Effector memory CD4-positive, alpha-beta T cell (primary cell): ENCODE measurements at places on chromosomes 11 and 22.

GRCh38 chr11:61472868-61473267, 35.7 kb upstream of the LRRC10B start:
- DNase-seq, result no peak

GRCh38 chr11:64103277-64103985, 62.5 kb downstream of the MACROD1 start:
- DNase-seq, result no peak

DNA sequence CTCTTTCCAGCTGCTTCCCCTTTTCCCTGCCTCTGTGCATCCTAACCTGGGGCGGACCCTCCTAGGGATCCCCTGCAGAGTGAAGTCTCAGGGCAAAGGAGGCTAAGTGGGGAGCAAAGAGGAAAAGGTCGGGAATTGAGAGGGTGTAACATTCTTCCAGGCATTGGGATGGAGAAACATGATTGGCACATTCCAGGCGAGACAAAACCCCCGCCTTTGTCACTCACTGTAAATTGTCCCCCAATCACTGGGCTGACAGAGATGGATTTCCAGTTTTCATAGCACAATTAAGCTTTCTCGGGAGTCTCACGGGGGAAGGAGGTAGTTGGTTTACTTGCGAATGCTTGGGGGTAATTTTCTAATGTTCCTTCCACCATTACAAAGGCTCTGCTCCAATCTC, 74.9 kb downstream of the MIAT start:
- DNase-seq, result no peak

- no peak for DNase-seq
Measured at GRCh38 chr11:27717801-27718229, 17.6 kb upstream of the BDNF start.

DNA sequence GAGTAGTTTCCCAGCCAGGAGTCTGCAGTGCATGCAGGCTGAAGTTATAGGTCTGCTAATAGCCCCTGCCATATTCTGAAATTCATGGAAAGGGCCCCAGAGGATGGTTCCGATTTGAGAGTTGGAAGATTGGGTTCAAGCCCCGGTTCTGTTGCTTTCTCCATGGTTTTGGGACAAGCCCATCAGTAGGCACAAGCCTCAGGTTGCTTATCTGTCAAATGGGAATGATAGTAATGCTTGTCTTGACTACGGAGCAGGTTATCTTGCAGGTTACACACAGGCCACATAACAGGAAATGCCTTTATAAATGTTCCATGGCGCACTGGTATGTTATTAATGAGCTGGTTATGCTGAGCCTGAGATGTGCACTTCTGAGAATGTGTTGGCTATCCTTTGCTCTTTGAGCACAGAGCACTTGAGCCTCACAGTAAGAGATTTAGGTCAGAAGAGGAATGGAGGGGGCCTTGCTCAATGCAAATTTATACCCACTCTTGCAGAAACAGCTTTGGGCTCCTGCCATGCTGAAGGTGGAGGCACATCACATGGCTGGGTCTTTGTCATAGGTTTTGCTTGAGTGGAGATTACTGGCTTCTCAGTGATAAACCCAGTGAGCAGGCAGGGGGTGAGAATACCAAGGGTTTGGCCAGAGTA, 47.1 kb downstream of the ZNRF3 start:
- no peak for DNase-seq

DNA sequence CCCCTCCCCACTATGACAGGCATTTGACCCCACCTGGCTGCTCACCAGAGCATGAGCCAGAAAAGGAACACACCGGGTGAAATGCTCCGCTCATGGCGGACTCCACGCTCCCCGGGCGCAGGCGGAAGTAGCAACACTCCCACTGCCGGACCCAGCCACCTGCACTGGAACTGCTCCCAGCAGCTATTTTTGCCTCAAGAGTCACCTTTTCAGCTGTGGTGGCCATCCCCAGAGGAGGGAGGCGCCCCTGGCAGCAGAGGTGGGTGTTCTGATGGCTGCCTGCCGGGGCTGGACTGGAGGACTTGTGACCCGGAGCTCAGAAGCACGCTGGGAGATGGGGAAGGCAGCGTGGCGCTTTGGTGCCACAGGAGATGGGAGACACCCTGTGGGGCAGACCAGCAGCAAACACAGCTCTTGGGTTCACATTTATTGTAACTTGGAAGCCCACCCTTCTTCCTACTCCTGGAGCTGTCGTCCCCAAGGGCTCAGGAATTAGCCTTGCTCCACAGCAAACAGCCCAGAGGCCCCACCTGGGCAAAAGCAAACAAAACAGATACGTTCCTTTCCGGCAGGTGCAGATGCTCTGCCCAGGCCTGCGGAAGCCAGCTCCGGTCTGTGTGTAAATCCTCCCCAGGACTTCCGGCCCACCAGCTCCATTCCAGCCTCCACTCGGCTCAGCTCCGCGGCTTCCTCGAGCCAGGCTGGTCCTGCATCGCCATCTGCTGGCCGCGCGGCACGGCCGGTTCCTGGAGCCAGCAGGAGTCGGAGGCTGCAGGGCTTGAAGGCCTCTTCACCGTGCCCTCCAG, 3.7 kb downstream of the RPS19BP1 start:
- peak; percentile 88 for DNase-seq

- DNase-seq, result no peak
Measured at GRCh38 chr11:788009-788640, 1.8 kb downstream of the CEND1 start.

- DNase-seq, result peak; percentile 18
Measured at GRCh38 chr22:49767355-49768062, 60.2 kb downstream of the BRD1 start.

DNA sequence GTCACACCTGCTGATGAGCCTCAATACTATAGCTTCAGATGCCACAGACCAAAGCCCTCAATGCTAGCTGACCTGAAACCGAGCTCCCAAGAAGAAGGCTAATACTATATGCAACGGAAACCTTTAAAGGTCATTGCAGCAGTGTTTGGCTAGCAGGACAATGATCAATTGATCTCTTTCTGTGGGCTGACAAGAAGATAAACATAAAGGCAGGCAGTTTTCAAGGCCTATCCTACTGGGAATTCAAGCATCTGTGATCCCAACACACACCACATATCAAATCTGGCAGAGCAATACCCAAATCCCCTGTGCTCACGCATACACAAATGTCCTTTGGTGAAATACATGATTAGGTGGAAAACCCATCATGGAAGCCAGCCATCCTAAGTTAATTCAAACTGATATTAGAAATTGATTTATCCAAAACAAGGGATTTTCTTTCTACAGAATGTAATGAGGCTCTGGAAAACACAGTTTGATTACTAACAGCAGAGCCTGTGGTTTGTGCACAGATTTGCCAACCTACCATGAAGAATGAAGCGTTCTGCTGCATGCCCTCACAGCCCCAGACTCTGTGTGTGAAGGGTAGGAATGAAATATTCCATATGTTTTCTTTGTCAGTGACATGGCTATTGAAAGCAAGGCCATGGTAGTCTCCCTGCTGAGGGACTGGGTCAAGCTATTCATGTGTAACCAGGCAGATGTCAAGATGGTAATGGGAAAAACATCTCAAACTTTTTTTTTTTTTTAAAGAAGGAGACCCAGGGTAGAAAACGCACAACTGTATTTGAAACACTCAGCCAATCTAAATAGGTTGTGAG, 12.2 kb downstream of the LGR4 start:
- DNase-seq, result no peak

DNA sequence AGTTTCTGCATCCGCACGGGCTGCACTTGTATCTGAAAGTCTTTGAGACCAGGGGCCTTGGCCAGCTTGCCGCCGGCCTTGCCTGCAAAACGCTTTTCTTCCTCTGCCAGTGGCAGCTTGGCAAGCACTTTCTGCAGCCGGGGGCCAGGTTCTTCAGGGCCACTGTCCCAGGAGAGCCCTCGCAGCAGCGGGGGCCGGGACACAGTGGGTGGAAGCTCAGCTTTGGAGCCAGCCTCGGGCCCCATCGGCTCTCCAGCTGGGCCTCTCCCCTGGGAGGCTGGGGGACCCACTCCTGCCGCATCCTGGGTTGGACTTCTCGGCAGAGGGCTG, 57.5 kb upstream of the LYVE1 start:
- no peak for DNase-seq

DNA sequence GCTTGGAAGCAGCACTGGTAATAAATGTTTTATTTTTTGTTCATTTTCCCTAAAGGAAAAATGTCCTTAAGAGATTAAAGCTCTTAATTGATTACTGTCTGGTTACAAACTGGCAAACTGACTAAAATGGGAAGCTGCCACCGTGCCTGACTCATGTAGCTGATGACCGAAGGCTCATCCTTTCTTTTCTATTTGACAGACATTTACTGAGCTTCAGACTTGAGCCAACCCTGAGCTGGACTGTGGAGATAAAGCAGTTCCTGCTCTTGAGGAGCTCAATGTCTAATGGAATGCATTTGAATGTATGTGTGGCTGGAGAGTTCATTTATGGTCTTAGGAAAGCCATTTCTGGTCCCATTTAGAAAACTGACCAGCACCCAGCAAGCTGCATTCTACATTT, 91.3 kb downstream of the RNF169 start:
- no peak for DNase-seq

- peak; percentile 28 for DNase-seq
Measured at GRCh38 chr11:44574610-44575287, 9.3 kb downstream of the CD82 start.

GRCh38 chr11:1564535-1565172, 7.4 kb downstream of the DUSP8 start:
- DNase-seq, result no peak

DNA sequence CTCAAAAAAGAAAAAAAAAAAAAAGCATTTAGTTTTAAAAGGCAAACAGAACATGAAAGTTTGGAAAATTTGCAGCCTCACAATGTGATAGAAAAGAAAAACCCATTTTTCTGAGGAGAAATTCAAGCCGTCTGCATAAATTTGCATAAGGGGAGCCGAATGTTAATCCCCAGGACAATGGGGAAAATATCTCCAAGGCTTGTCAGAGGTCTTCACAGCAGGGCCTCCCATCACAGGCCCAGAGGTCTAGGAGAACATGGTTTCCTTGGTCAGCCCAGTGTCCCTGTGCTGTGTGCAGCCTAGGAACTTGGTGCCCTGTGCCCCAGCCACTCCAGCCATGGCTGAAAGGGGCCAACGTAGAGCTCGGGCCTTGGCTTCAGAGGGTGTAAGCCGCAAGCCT, 109.1 kb downstream of the TRIM44 start:
- no peak for DNase-seq

GRCh38 chr22:27086080-27087044, 429.0 kb downstream of the MIAT start:
- DNase-seq, result no peak

GRCh38 chr22:44338177-44338810, 25.5 kb upstream of the SHISAL1 start:
- no peak for DNase-seq

DNA sequence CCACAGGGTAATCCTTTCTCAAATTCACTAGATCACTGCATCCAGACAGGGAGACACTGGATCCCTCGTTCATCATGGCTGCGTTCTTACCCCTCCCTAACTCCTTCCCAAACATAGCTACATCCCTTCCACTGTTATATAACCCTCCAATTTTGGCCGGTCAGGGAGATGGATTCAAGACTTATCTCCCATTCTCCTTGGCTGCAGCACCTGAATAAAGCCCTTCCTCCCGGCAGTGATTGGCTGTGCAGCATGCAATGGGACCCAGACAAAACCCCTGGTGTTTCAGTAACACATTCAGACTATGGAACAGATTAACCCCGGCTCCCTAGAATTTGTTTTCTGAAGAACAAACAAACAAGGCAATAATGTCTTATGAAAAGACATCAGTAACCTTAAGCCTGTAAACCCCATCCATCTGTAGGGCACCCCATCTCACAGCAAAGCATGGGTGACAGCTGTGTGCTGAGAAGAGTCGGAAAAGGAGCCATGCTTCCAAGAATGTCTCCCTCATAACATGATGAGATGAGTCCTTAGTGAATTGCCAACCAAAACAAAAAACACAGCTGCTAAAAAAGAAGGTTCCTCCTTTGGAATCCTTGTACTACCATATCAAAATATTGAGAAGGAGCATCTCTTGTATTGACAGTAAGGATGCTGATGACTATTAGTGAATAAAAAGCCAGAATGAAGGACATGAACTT, 5.0 kb downstream of the MIF start:
- no peak for DNase-seq

DNA sequence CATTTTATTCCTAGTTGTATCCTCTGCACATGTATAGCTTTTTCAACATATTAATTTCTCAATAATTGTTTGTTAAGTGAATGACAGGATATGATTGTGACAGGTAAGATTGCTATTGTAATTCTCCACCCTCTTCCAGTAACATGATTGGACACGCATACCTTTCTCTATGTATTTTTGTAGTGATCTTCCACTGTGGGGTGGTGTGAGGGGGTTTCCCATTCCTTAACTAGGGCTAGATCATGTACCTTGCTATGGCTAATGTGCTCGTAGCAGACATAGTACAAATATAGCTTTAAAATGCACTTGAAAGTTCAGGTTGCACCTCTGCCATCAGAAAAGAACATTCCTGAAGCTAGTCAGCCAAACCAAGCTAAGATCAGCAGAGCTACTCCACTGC, 2392.8 kb upstream of the RAG2 start:
- DNase-seq, result no peak

GRCh38 chr22:42717197-42717928, 3.3 kb downstream of the A4GALT start:
- DNase-seq, result no peak

DNA sequence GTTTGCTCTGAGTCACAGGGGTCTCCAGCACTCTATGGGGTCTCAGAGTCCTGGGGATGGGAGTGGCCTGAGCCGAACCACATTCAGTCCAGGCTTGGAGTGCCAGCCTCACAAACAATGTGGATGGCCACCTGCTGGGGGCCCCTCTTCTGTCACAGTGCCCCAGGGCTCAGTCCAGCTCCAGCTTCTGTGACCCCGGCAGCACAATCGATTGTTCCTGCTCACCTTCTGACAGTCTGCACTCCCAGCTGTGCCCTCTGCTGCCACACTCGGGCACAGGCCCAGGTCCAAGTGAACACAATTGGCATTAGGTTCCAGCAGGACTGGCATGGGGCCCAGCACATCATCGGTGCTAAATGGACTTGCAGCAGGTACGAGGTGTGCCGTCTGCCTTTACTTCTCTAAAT, 84.8 kb downstream of the TP53I11 start:
- no peak for DNase-seq

- DNase-seq, result no peak
Measured at GRCh38 chr22:33838644-33839043, 81.6 kb downstream of the LARGE1 start.
